SJCRH30 (cell line): ENCODE measurements at places on chromosomes 1 and 21. TPM values are rescaled to one million over a fixed set of nuclear protein-coding genes. Genes with fewer than 3 reads are reported as not detected.
A peak's percentile ranks its signal among the peaks of the same experiment; 100 is the strongest.

AMY1C gene
- total RNA-seq = 0.10 TPM in 1 of 2 replicates, not detected in the other

FAM131C gene
- 0.10 TPM in 1 of 2 replicates, not detected in the other for total RNA-seq

DNA sequence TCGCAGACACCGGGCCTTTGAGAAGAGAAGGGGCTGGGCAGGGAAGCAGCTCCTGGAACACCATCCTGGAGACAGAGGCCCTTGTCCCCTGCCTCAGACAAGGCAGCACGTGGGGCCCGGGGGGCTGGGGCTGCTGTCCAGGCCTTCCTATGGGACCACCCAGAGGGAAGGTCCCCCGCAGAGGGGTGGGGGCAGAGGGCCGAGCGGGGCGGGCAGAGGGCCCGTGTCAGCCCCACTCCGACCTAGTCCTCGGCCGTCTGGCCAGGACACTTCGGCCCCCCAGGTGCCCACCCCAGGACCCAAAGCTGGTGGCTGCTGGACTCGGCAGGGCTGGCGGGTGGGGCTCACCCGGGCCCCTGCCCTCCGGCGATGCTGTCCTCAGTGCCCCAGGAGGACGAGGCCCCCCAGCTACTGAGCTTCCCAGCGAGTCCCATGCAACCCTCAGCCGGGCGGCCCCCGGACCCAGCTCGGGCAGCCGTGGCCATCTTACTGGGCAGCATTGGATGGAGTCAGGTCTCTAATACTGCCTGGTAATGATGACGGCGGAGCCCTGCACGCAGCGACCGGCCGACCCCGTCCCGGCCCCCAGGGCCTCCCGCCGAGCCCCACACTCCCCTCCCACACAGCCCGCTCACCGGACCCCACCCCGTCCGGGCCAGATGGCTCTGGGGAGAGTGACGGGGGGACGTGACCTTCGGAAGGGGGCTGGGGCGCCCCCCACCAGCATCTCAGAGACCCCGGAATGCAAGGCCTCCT is 6.9 kb upstream of the TTLL10 start:
- DNase-seq = no peak
- no peak overlapping the region for H3K27ac ChIP-seq
- H3K4me1 ChIP-seq = peaks cover 11% of the 10 kb centered on the region
- no peaks in the 10 kb centered on the region for H3K36me3 ChIP-seq
- no peak overlapping the region for H3K4me3 ChIP-seq
- H3K27me3 ChIP-seq = peaks cover 78% of the 10 kb centered on the region

GRCh38 chr1:28756846-28757245 is 20.1 kb downstream of the YTHDF2 start:
- H3K36me3 ChIP-seq = peaks cover 70% of the 10 kb centered on the region
- no peak for DNase-seq
- H3K27me3 ChIP-seq = no peaks in the 10 kb centered on the region
- no peak overlapping the region for H3K4me3 ChIP-seq

DNA sequence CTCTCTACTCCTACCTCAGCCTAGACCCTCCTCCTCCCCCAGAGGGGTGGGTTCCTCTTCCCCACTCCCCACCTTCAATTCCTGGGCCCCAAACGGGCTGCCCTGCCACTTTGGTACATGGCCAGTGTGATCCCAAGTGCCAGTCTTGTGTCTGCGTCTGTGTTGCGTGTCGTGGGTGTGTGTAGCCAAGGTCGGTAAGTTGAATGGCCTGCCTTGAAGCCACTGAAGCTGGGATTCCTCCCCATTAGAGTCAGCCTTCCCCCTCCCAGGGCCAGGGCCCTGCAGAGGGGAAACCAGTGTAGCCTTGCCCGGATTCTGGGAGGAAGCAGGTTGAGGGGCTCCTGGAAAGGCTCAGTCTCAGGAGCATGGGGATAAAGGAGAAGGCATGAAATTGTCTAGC is 21.6 kb upstream of the VPS13D start:
- H3K27me3 ChIP-seq = no peaks in the 10 kb centered on the region
- no peak overlapping the region for H3K4me3 ChIP-seq
- DNase-seq = no peak
- H3K4me1 ChIP-seq = no peaks in the 10 kb centered on the region
- no peak overlapping the region for H3K27ac ChIP-seq

DNA sequence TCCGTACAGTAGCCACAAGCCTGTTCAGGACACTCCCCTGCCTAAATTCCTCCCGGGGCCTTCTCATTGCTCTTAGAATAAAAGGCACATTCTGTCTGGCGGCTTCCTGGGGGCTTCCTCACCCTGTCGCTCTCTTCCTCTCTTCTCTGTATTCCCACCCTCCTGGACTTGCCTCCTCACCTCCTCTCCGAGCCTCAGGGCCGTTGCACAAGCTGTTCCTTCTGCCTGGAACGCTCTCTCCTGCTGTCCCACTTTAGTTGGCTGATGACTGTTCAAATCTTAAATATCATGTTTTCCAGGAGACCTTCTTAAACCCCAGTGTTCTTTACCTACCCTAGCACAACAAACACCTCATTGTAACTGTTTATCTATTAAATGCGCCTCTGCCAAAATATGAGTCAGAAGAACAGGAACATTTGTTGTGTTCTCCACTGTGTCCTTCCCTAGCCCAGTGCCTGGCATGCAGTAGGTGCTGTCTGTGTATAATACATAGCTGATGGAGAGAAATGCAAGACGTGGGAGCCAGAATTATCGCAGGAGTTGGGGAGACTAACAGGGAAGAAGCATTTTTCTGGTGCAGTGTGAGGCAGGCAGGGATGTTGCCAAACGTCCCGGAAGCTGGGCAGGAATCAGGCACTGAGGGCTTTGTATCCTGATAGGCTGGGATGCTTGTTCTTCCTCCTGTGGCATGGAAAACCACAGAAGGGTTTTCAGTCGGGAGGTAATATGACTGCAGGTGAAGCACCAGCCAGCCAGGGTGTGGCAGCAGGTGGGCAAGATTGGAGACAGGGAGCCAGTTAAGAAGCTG is 24.1 kb upstream of the THRAP3 start:
- H3K4me1 ChIP-seq = peaks cover 23% of the 10 kb centered on the region
- H3K27ac ChIP-seq = no peak overlapping the region
- H3K4me3 ChIP-seq = no peak overlapping the region
- no peaks in the 10 kb centered on the region for H3K36me3 ChIP-seq

DNA sequence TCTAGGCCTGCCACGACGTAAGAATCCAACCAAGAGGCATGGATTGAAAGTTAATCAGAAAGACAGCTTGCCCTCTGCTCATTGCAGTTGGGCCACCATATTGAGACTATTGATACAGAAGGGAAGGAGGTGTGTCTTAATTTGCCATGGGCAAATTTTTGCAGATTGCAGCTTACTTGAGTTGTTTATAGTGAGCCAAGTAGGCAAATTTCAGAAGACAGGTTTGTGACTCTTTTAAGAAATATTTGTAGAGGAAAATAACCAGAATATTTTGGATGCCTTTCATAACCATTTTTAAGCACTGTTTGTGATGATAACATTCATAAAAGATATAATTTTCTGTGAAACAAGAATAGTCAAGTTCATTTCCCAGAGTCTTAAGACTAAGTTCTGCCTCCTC is 74.1 kb downstream of the PRDM2 start:
- no peaks in the 10 kb centered on the region for H3K27me3 ChIP-seq
- H3K4me1 ChIP-seq = no peaks in the 10 kb centered on the region
- no peak for DNase-seq
- H3K4me3 ChIP-seq = no peak overlapping the region

GRCh38 chr1:46532498-46533178 is 18.8 kb downstream of the KNCN start:
- peak; percentile 39 for DNase-seq
- H3K4me3 ChIP-seq = no peak overlapping the region
- H3K27me3 ChIP-seq = peaks cover 29% of the 10 kb centered on the region
- H3K36me3 ChIP-seq = no peaks in the 10 kb centered on the region
- no peak overlapping the region for H3K27ac ChIP-seq

DNA sequence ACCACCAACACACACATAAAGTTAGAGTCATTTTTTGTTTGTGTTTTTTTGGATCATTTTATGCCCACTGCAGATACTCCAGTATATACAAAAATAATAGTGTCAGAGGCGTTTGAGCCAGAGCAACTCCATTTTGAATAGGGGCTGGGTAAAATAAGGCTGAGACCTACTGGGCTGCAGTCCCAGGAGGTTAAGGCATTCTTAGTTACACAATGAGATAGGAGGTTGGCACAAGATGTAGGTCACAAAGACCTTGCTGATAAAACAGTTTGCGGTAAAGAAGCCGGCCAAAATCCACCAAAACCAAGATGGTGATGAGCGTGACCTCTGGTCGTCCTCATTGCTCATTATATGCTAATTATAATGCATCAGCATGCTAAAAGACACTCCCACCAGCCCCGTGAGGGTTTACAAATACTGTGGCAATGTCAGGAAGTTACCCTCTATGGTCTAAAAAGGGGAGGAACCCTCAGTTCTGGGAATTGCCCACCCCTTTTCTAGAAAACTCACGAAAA is 40.6 kb downstream of the GJA5 start:
- H3K27ac ChIP-seq = no peak overlapping the region
- no peaks in the 10 kb centered on the region for H3K36me3 ChIP-seq
- no peak for DNase-seq
- no peaks in the 10 kb centered on the region for H3K27me3 ChIP-seq
- H3K4me3 ChIP-seq = no peak overlapping the region
- H3K4me1 ChIP-seq = no peaks in the 10 kb centered on the region

DNA sequence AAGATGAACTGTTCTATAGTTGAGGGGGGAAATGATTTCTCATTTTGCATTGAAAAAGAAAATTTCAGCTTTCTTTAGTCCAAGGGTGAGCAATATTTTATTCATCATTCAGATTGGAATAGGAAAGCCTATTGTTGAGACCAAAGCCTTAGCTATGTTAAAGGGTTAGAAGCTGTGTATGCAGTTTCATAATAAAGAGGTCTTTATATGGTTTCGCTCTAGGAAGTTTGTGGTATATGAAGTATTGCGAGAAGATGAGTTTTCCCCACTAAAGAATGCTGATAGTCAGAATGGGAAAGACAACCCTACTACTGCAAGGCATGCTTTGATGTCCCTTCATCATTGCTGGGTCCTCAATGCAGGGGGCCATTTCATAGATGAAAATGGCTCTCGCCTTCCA is 28.6 kb downstream of the UAP1 start:
- H3K4me1 ChIP-seq = no peaks in the 10 kb centered on the region
- H3K27me3 ChIP-seq = no peaks in the 10 kb centered on the region
- no peak overlapping the region for H3K4me3 ChIP-seq
- peaks cover 41% of the 10 kb centered on the region for H3K36me3 ChIP-seq

DNA sequence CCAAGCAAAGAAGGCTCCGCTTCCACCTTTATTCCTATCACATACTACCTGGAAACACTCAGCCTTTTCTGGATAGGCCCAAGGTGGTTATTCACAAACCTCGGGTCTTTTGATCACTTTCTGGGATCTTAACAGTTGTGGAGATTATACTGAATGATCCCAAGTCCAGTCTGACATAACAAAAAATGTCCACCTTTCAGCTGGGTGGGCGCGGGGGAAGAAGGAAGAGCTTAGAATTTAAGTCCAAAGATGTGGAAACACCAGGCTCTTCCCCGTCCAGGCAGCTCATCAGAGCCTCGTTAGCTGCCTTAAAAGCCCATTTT is 338 bp upstream of the C1orf53 start:
- peak overlapping the region; percentile 86 for H3K27ac ChIP-seq
- no peaks in the 10 kb centered on the region for H3K36me3 ChIP-seq
- peak overlapping the region; percentile 96 for H3K4me3 ChIP-seq
- no peak for DNase-seq
- H3K27me3 ChIP-seq = no peaks in the 10 kb centered on the region
- no peaks in the 10 kb centered on the region for H3K4me1 ChIP-seq

- no peak overlapping the region for H3K4me3 ChIP-seq
- no peaks in the 10 kb centered on the region for H3K4me1 ChIP-seq
- no peak for DNase-seq
- no peaks in the 10 kb centered on the region for H3K36me3 ChIP-seq
- peaks cover 30% of the 10 kb centered on the region for H3K27me3 ChIP-seq
Observed at GRCh38 chr1:7579831-7580804, 191.0 kb upstream of the VAMP3 start.

GRCh38 chr1:98854137-98854536 is 150.5 kb downstream of the PLPPR5 start:
- no peaks in the 10 kb centered on the region for H3K36me3 ChIP-seq
- no peak overlapping the region for H3K4me3 ChIP-seq
- no peaks in the 10 kb centered on the region for H3K27me3 ChIP-seq
- H3K27ac ChIP-seq = no peak overlapping the region
- peaks cover 2% of the 10 kb centered on the region; the same call in 1 of the 2 replicates for H3K4me1 ChIP-seq
- no peak for DNase-seq

DNA sequence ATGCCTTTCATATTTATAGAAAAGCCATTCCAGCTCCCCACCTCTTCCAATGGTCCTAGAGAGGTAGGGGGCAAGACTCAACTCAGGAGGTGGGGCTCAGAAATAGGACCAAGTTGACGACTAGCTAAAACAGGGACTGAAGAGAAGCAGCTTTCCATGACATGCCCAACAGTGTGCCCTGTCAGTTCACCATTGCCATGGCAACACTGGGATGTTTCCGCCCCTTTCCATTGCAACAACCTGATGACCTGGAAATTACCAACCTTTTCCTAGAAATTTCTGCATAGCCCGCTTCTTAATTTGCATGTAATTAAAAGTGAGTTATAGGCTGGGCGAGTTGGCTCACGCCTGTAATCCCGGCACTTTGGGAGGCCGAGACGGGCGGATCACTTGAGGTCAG is 22.4 kb upstream of the INTS3 start:
- no peaks in the 10 kb centered on the region for H3K27me3 ChIP-seq
- no peak overlapping the region for H3K27ac ChIP-seq
- no peaks in the 10 kb centered on the region for H3K36me3 ChIP-seq
- DNase-seq = no peak
- no peak overlapping the region for H3K4me3 ChIP-seq

GRCh38 chr1:184903111-184903692 is 71.1 kb downstream of the NIBAN1 start:
- no peak for DNase-seq
- H3K4me3 ChIP-seq = no peak overlapping the region
- no peak overlapping the region for H3K27ac ChIP-seq
- no peaks in the 10 kb centered on the region for H3K36me3 ChIP-seq

- H3K27ac ChIP-seq = no peak overlapping the region
- 0 out of 2 replicates have a peak, but pooled peaks cover 2% of the 10 kb centered on the region for H3K4me1 ChIP-seq
- no peak overlapping the region for H3K4me3 ChIP-seq
- H3K36me3 ChIP-seq = no peaks in the 10 kb centered on the region
- H3K27me3 ChIP-seq = no peaks in the 10 kb centered on the region
Observed at GRCh38 chr1:230570724-230571360, 71.4 kb upstream of the COG2 start.

DNA sequence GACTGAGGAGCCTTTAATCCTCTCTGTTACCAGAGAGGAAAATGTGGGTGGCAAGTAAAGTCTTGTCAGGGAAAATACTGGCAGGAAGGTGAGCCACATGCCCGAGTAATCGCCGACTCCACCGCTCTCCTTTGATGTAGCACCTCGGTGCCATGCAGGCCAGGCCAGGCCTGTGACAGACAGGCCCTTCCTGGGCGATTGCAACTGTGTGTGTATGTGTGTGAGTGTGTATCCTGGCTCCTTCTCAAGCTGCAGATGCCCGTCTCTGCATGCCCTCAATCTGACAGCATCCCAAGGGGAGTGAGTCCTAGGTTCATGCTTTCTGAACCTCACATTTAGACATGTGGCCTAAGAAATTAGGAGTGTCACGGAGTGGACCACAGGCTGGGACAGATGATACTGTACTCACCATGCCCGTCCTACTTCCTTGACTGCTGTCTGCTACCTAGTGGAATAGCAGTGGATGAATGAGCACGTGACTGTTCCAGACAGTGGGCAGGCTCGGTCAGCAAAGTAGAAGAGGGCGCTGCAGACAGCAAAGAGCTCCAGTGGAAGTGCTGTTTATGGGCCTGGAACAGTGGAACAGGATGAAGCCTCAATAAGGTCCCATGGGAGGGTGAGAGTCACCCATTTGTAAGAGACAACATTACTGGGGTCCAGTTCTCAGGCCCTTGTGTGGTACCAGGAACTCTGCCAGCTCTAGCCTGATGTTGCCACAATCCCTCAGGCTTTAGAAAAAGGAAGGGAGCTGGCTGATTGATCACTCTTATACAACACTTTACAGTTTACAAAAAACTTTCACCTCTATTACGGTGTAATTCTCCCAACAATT is 25.3 kb downstream of the SERTAD4 start:
- H3K27me3 ChIP-seq = no peaks in the 10 kb centered on the region
- no peak overlapping the region for H3K4me3 ChIP-seq
- H3K27ac ChIP-seq = no peak overlapping the region
- DNase-seq = no peak
- no peaks in the 10 kb centered on the region for H3K4me1 ChIP-seq
